Upper lobe of left lung (tissue), 6 donors: ENCODE measurements at places on chromosomes 5 and 9.

DNA sequence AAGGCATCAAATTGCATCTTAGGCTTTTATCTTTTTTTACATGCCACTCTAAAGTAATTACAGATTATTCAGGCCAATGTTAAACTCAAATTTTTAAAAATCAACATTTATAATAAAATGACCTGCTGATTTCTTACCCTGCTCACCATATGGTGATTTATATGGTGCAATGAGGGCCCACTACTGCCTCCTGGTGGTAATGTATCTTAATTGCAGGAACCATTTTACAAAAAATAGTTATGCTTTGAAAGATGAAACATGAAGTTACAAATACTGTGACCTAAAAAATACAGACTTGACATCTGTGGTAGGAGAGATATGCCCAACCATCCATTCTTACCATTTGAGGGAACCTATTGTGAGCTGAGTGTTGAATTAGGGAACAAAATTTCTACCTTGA lies 292.6 kb upstream of the TAS2R1 start:
- DNase-seq = no peak

GRCh38 chr9:13556656-13557055 lies 277.2 kb upstream of the MPDZ start:
- no peak for DNase-seq

DNA sequence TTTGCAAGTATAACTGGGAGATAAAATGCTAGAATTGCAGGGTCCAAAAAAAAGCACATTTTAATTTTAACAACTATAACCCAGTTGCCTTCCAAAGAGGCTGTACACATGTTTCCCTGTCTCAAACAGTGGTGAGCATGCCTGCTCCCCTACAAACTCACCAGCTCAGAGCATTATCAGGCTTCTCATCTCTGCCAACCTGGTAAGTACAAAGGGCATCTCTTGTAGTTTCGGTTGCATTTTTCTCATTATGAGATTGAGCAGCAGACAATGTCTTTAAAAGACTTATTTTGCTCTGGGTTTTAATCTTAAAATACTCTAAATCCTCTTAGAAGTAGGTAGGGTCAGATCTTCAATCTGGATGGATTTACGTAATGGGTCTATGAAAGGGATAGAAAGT lies 107.1 kb upstream of the MSX2 start:
- DNase-seq = no peak

GRCh38 chr9:16683326-16683725 lies 187.1 kb downstream of the BNC2 start:
- DNase-seq = no peak

GRCh38 chr5:167665841-167666375 lies 625.5 kb upstream of the WWC1 start:
- DNase-seq = no peak

GRCh38 chr5:43123887-43124286 lies 3.2 kb downstream of the ZNF131 start:
- no peak for DNase-seq

DNA sequence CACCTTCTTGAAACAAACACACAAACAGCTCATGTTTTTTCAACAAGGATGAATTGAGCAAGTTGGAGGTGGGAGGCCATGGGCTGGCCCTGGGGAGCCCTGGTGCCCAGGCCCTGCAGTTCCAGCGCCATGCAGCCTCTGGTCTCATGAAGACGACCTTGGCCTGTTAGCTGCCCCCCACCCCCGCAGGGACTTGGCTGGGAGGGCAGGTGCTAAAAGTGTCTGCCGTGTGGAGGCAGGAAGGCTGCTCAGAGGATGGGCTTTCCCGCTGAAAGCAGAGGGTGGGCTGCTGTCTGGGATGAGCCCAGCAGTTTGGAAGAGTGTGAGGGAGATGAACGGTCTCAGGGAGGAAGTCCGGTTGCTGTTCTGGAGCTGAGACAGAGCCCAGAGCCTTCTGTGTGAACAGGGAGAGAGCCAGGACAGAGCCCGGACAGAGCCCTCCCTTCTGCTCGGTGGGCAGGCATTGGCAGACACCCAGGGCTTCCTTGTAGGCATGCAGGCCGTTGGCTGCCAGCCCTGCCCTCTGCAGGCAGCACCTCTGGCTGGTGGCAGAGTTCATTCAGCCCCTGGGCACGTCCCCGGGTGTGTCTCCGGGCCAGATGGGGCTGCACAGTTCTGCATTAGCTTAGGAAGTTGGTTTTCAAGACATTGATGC lies 18.7 kb downstream of the ROPN1L start:
- DNase-seq = no peak

DNA sequence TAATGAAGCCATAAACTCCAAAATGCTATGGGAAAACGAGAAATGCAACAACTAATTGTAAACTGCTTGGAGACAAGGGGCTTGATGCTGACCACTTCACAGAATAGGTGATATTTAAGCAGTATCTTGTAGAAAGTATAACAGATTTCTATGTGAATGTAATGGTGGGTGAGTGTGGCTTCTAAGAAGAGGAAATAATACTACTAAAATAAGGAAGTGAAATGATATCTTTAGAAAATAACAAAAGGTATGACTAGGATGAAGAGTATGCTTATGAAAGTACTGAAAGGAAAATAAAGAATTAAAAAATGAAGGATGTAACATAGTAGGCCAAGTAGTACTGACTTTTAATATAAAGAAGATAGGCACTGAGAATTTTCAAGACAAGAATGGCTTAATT lies 94.2 kb downstream of the AGTPBP1 start:
- DNase-seq = no peak

- no peak for DNase-seq
Observed at GRCh38 chr5:10555277-10555684, 8.6 kb upstream of the ANKRD33B start.
